ENCODE measurements at places on chromosomes 4 and X. TPM values are rescaled to one million over a fixed set of nuclear protein-coding genes. Genes with fewer than 3 reads are reported as not detected.

The XAGE1A gene
- total RNA-seq: not detected

The ASB11 gene
- total RNA-seq: 85.9 TPM

The PAGE2B gene
- total RNA-seq: not detected

The EIF2S3 gene
- total RNA-seq: 66.8 TPM

The CXorf51B gene
- total RNA-seq: not detected

The MAGEA4 gene
- total RNA-seq: not detected

The LAMTOR3 gene
- 36.3 TPM for total RNA-seq

The TMPRSS11B gene
- total RNA-seq: not detected

The CITED1 gene
- total RNA-seq: not detected

The BEND2 gene
- total RNA-seq: not detected

The ARHGEF9 gene
- total RNA-seq: 38.0 TPM

The CLDN34 gene
- total RNA-seq: not detected

The PLAC1 gene
- total RNA-seq: not detected

The NEXMIF gene
- 0.22 TPM for total RNA-seq

The EFHC2 gene
- total RNA-seq: 17.5 TPM

The IL1RAPL1 gene
- 4.0 TPM for total RNA-seq

The MEPE gene
- not detected for total RNA-seq

The IL15 gene
- 1.6 TPM for total RNA-seq

The ANOS1 gene
- 4.9 TPM for total RNA-seq

The UNC5C gene
- total RNA-seq: 2.1 TPM

The PRMT9 gene
- 4.2 TPM for total RNA-seq

The GIMD1 gene
- not detected for total RNA-seq

The SATL1 gene
- total RNA-seq: not detected

The NDST3 gene
- not detected for total RNA-seq

The TRIM75 gene
- total RNA-seq: not detected

The PYURF gene
- 56.3 TPM for total RNA-seq

The CACNA1F gene
- not detected for total RNA-seq

The RHOXF1 gene
- total RNA-seq: not detected

The ZMAT1 gene
- total RNA-seq: 4.2 TPM

The VEGFC gene
- total RNA-seq: 6.0 TPM

The NAA11 gene
- total RNA-seq: not detected

The MSANTD1 gene
- 0.51 TPM for total RNA-seq

The ZFP42 gene
- not detected for total RNA-seq

The MED12 gene
- 19.4 TPM for total RNA-seq

The TMPRSS11E gene
- not detected for total RNA-seq

The PLS3 gene
- 44.7 TPM for total RNA-seq

The CCKAR gene
- not detected for total RNA-seq

The TRMT2B gene
- total RNA-seq: 16.0 TPM

The GNRHR gene
- not detected for total RNA-seq

The FOXP3 gene
- not detected for total RNA-seq

The CLCN3 gene
- 58.3 TPM for total RNA-seq

The TSPAN6 gene
- 5.0 TPM for total RNA-seq

The CTAG1A gene
- total RNA-seq: not detected

The FAM47A gene
- not detected for total RNA-seq

The SPIN2A gene
- total RNA-seq: 0.22 TPM
